ENCODE measurements at places on chromosomes 1 and 21.

- DNase-seq = no peak
Observed at GRCh38 chr1:203172184-203173010, 3.2 kb downstream of the MYBPH start.

GRCh38 chr21:16534408-16535101 lies 804.8 kb downstream of the USP25 start:
- DNase-seq = no peak

GRCh38 chr1:112247961-112248360 lies 148.1 kb upstream of the CTTNBP2NL start:
- no peak for DNase-seq

- DNase-seq = no peak
Observed at GRCh38 chr1:72284084-72284347, 1.7 kb upstream of the NEGR1 start.

- DNase-seq = no peak
Observed at GRCh38 chr1:173467426-173467825, 9.7 kb upstream of the PRDX6 start.

GRCh38 chr1:244605835-244606370 lies 47.0 kb upstream of the DESI2 start:
- no peak for DNase-seq

DNA sequence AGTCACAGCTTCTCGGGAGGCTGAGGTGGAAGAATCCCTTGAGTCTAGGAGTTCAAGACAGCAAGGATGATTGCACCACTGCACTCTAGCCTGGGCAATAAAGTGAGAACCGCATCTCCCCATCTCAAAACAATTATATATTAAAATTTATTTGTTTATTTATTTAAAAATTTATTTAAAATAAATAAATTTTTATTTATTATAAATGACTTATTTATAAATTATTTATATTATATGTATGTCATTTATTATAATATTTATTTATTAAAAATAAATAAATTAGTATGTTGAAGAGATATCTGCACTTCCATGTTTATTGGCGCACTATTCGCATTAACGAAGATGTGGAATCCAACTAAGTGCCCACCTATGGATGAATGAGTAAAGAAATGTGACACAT lies 683.2 kb upstream of the BRINP3 start:
- DNase-seq = no peak

DNA sequence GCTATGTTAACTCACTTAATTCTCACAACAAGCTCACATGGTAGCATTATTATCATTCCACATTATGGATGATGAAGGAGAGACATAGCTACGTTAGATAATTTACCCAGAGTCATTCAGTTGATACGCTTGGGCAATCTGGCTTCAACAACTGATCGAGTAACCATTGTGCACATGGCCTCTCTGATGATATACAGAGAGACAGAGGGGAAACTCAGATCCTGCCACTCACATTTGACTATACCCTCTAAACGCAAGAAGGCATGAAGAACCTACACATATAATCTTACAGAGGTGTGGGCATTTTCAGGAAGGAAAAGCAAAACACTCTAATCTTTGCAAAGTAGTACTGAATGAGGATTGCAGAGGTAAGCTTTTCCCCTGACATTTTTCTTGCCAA lies 360.1 kb downstream of the BARHL2 start:
- no peak for DNase-seq

- no peak for DNase-seq
Observed at GRCh38 chr1:85307987-85308832, 31.8 kb upstream of the BCL10 start.

- DNase-seq = no peak
Observed at GRCh38 chr1:167298325-167298724, 77.6 kb downstream of the POU2F1 start.

- DNase-seq = no peak
Observed at GRCh38 chr1:30763651-30764248, 6.2 kb upstream of the LAPTM5 start.

DNA sequence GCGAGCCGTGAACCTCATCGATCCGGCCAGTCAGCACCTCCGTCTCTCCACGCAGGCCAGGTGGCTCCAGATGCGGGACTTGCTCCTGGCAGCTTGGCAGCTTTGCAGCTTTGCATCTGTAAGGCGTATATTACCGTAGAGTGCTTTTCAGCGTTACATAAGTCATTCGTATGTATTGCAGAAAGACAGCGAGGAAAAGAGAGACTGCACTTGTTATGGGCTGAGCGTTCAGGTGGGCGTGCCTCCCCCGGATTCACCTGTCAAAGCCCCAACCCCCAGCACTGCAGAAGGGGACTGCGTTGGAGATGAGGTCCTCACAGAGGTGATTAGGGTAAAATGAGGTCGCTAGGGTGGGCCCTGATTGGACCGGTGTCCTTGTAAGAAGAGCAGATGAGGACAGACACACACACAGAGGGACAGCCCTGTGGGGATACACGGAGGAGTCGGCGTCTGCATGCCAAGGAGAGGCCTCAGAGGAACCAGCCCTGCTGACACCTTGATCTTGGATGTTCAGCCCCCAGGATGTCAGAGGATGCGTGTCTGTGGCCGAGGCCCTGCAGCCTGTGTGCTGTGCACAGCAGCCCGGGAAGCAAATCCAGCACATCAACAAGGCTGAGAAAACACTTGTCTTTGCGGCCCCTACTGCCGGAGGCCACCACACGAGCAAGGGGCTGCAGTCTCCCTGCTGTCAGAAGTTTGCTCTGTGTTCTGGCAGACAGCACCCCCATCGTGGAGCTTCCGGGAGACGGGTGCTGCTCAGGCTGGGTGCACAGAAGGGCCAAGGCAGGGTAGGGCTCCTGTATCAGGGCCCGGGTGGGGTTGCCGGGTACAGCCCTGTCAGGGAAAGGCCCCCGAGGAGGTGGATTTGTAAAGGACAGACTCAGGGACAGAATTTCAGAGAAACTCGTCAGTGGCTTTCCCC lies 10.9 kb upstream of the AGPAT3 start:
- no peak for DNase-seq

DNA sequence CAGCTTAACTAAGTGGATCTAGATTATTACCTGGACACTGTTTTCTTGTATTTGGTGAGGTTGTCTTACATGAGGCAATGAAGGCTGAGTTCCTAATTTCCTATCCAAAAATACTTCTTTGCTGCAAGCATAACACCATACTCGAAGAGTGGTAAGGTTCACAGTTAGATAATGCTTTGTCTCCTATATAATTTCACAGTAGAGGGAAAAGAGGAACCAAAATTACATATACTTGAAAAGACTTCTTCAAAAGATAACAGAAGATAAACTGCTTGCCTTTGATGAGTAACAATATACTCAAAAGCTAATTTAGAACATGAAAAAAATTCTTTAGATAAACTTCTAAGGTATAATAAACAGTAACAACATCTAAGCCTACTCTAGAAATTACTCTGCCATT lies 20.4 kb downstream of the USP33 start:
- no peak for DNase-seq

DNA sequence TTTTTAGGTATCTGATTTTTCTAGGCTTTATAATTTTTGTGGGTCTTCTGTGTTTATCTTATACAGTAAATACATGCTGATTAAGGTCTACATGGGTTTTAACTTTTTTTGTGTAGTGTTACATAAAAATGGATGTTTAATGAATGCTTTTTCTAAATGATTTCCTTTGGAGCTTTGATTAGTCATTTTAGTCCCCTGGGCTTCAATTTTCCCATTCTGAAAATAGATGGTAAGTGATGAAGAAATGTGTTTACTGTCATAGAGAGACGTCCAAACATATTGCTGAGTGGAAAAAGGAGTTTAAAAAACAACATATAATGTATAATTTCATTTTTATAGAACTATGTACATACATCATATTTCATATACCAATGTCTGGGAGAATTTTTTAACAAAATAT lies 140.9 kb upstream of the HMCN1 start:
- no peak for DNase-seq

- no peak for DNase-seq
Observed at GRCh38 chr1:44628962-44629756, 45.1 kb downstream of the TMEM53 start.

DNA sequence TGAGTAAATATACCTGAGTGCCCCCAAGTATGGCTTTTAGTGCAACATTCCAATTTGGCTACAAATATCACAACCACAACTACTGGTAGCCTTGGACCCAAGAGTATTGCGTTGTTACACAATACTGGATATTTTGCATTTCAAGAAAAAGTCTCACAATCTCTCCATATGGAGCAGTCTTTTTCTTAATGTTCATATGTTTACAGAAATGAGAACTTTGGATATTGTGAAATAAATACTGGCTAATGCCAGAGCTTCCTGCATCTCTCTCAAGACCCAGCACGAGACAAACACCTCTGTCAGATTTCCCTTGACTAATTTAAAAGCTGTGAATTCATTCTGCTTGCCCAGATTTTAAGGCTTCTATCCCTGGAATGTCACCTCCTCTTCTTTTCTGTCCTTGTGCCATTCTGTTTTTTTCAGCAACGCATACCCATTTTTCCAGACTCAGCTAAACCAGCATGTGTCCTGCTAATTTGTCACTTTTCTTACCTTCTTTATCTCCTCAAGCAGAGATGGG lies 136.2 kb upstream of the BACE2 start:
- no peak for DNase-seq

DNA sequence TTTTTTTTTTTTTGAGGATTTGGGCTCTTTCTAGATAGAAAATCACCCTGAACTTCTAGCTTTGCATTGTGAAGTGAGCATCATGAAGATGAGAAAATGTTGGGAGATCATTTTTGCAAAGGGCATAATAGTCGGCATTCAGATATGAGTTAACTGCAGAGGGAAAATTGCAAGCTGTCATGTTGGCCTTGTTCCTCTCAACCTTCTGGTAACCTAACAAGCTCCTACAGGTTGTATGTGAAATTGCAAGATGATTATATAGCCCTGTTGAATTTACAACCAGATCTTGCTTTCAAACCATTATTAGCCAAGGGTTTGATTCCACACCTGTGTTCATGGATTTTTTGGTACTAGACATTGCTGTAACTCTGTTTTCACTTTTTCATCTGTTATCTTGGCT lies 2.2 kb downstream of the ELOA start:
- DNase-seq = no peak

- peak; percentile 12 for DNase-seq
Observed at GRCh38 chr1:110746644-110747259, 72.0 kb upstream of the KCNA3 start.

- DNase-seq = no peak
Observed at GRCh38 chr1:114821978-114822377, 32.7 kb upstream of the SYCP1 start.

- no peak for DNase-seq
Observed at GRCh38 chr1:53470155-53470554, 11.0 kb downstream of the DMRTB1 start.

GRCh38 chr1:223250632-223251015 lies 107.6 kb upstream of the TLR5 start:
- no peak for DNase-seq

DNA sequence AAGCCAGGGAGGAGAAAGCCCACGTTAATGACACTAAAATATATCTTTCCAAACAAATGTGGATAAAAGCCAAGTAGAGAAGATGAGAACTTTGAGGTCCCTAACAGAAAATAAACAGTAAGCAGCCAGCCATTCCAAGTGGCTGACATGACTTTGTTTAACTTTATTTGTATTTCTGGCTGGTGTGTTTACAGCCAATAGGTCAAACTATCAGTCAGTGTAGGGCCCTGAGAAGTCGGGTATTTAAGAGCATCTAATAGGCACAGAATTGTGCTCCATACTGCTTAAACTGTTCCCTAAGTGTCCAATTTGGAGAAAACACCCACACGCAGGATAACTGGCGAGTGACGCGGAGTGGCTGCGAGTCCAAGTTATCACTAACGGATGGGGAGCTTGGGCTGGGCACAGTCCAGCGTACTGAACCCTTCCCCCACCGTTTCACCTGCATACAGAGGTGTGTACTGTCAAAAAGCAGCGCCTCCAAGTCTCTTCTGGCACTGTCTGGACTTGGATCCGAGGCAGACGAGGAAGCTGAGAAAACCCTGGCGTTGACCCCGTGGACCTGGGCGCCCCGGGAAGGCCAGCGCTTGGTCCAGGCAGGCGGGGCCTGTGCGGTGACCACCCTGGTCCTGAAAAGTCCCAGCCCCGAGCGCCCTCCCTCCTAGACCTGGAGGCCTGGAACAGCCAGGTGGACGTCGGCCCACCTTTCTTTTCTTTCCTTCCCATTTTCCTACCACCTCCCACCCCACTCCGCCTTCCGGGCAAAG lies 662 bp upstream of the LGALS8 start:
- no peak for DNase-seq

GRCh38 chr1:183807549-183808168 lies 2.7 kb downstream of the RGL1 start:
- DNase-seq = no peak

GRCh38 chr1:25118546-25118945 lies 113.8 kb downstream of the SYF2 start:
- no peak for DNase-seq

GRCh38 chr1:105083611-105084010 lies 1333.9 kb downstream of the AMY1C start:
- no peak for DNase-seq

DNA sequence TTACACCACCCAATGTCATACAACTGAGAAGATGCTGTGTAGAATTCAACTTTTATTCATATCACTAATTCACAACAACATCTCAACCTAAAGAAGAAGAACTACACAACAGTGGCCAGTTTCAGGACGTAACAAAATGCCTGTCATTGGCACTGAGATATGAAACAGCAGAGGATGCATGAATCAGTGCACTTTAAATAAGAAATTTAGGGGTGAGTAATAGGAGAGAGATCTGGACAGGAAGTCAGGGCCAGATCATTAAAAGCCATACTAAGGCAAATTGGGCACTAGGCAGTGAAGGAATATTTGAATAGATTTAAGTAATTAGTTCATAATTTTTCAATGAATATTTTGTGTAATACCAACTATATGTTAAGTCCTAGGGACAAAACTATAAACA lies 510.5 kb downstream of the PLPP3 start:
- no peak for DNase-seq

- no peak for DNase-seq
Observed at GRCh38 chr1:111179968-111180533, 20.4 kb downstream of the DENND2D start.

- DNase-seq = no peak
Observed at GRCh38 chr1:7993593-7994479, 32.3 kb downstream of the ERRFI1 start.

- no peak for DNase-seq
Observed at GRCh38 chr1:116531917-116532316, 38.9 kb downstream of the CD58 start.

DNA sequence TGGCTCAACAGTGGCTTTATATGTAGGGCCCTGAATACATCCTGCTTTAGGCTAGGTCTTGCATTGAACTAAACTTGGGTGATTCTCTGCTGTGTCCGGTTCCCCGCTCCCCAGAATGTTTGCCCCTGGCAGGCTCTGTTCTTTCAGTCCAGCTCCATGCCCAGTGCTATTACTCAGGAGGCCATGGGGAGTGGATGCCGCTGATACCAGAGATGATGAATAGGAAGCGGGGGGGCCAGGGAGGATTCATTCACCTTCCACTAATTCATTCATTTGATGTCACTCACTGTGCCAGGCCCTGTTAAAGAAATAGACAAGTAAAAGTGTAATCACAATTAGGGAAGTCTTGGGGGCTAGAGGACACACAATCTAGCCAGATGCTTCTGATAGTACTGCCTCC lies 83.8 kb downstream of the TMEM53 start:
- no peak for DNase-seq

GRCh38 chr1:193338194-193338593 lies 151.8 kb upstream of the B3GALT2 start:
- no peak for DNase-seq
